Activated B cell treated with CpG ODN at 0.5 μM for 24 hours (primary cell): ENCODE measurements at places on chromosomes 1 and 21.

DNA sequence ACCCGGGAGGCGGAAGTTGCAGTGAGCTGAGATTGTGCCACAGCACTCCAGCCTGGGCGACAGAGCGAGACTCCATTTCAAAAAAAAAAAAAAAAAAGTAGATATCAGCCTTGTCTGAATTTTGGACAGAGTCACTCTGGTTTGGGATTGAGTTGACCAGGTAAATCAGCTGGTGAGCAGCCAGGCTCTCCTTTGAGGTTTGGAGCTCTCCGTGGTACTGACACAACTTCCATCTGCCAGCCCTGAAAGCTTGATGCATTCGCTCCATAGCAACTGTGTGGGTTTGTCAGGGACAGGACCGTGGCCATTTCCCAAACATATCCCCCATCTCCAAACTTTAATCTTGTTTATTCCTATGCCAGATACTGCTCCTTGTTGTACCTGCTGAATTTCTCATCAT lies 155.2 kb downstream of the DMRTA2 start:
- DNase-seq: no peak

GRCh38 chr1:173267453-173267945 lies 60.4 kb upstream of the TNFSF4 start:
- DNase-seq: no peak

GRCh38 chr1:241972703-241973369 lies 15.3 kb downstream of the BECN2 start:
- no peak for DNase-seq

GRCh38 chr1:1599030-1599934 lies 653 bp downstream of the FNDC10 start:
- DNase-seq: no peak

GRCh38 chr1:19219451-19219850 lies 9.4 kb upstream of the UBR4 start:
- DNase-seq: no peak

- DNase-seq: no peak
Observed at GRCh38 chr1:227883641-227884301, 64.0 kb downstream of the WNT9A start.

DNA sequence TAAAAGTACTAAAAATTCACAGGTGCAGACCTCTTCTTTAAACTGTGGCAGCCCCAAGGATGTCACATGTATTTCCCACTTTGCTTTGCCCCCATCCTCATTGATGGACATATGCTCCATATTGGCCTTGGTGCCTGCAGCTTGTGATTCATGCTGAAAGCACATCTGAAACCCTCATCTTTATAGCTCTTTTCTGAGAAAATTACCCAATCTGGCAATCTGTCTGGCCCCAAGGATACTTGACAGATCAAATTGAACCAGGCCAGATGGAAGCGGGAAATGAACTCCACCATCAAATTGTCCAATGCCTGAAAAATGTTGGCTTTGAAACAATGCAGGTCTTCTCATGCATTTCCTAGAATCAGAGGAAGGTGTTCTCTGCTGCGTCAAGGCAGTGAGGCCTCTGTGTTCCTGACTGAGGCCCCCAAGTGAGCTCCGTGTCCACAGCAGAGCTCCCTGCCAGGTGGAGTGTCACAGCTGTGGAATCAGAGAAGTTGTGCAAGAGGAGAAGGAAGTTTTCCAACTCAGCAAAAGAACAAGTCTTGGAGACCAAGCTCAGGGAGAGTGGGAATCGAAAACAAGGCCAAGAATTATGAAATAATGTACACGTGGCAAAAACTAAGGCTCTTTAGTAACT lies 323.7 kb downstream of the PLPP3 start:
- no peak for DNase-seq

DNA sequence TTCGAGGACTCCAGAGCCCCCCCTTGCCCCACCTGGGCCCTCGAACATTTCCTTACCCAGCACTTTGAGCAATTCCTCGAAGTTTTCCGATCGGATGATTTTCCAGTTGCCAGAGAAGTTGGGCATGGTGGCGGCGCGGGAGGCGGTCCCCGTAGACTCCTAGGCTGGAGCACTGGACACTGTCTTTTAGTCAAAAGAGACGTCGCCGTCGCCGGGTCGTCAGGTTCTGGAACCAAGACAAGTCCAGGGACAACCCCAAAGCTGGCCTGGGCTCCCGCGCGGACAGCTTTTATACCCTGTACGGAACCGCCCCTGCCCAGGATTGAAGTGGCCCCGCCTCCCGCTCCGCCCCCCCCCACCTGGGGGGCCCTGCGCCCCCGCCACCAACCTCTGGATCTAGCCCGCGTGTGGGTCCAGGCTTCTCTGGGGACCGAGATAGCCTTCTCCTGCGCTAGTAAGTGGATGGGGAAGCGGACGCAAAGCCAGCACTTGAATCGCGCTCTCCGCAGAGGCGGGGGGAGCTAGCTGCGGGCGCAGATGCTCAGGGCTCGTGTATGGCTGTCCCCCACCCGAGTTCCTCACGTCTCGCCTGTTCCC lies at the start of gene CRABP2:
Gene CRABP2 (minus strand): TSS at position 263 of the 597 bp plus-strand sequence. CDS start 137 bp downstream, at position 126.
- no peak for DNase-seq

GRCh38 chr1:186976700-186977099 lies 148.0 kb downstream of the PLA2G4A start:
- DNase-seq: no peak
